Ascending aorta (tissue), 2 donors: ENCODE measurements at places on chromosomes 2 and 18. TPM values are rescaled to one million over a fixed set of nuclear protein-coding genes. Genes with fewer than 3 reads are reported as not detected.

The ARHGAP15 gene
- total RNA-seq = 1.4 TPM

The MALT1 gene
- total RNA-seq = 14.5 TPM

The MTCL1 gene
- 105 TPM for total RNA-seq

The KCNG2 gene
- not detected for total RNA-seq

The LYG2 gene
- not detected for total RNA-seq

The CYS1 gene
- total RNA-seq = 13.8 TPM

The DGKD gene
- total RNA-seq = 28.3 TPM

The GAREM2 gene
- 2.1 TPM for total RNA-seq

DNA sequence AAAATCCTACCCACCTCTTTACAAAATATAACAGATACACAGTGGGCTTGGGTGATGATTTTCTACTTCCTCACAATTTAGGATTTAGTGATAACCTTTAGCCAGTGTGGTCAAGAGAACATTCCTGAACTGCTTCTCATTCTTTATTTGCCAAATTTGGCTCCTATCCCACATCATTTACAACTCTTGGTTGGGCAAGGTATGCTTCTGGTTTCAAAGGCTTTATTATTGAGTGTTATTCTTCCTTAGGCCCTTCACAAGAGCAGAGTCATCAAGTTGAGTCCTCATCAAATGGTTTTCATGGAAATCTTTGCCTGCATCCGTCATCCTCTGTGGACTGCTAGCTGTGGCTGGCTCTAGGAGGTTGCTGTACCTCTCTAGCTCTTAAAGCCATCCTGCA is 472.0 kb upstream of the ETAA1 start:
- H3K4me1 ChIP-seq = no peaks in the 10 kb centered on the region
- no peaks in the 10 kb centered on the region for H3K27me3 ChIP-seq
- H3K36me3 ChIP-seq = no peaks in the 10 kb centered on the region
- no peak for DNase-seq

- peaks cover 3% of the 10 kb centered on the region for H3K4me1 ChIP-seq
- H3K27ac ChIP-seq = no peak overlapping the region
- no peaks in the 10 kb centered on the region for H3K36me3 ChIP-seq
- no peak for DNase-seq
Observed at GRCh38 chr2:236844711-236845110, 241.0 kb upstream of the COPS8 start.

DNA sequence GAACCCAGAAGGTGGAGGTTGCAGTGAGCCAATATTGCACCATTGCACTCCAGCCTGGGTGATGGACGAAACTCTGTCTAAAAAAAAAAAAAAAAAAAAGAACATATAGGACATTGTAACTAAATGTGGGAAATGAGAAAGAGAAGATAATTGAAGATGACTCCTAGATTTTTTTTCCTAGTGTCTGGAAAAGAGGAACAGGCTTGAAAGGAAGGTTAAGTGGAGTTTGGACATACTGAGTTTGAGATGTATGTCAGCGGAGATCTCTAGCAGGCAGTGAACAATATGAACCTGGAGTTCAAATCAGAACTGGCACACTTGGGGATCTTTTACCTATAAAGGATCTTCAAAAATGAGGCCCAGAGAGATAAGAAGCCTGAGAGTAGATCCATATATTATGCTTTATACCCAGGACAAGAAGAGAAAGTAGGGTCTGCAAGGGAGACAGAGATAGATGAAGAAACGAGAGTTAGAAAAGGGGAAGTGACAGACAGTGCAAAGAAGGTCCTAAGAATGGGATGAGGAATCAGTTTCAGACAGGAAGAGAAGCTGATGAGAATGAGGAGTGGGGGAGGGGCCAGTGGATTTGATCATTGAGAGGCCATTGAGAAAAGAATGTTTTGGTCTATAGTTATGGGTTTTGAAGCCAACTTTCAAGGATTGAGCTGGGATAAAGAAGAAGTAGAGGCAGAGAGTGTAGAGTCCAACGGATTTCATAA is 46.9 kb upstream of the CD28 start:
- no peak overlapping the region for H3K4me3 ChIP-seq
- no peaks in the 10 kb centered on the region for H3K36me3 ChIP-seq
- DNase-seq = no peak
- no peak overlapping the region for H3K27ac ChIP-seq

DNA sequence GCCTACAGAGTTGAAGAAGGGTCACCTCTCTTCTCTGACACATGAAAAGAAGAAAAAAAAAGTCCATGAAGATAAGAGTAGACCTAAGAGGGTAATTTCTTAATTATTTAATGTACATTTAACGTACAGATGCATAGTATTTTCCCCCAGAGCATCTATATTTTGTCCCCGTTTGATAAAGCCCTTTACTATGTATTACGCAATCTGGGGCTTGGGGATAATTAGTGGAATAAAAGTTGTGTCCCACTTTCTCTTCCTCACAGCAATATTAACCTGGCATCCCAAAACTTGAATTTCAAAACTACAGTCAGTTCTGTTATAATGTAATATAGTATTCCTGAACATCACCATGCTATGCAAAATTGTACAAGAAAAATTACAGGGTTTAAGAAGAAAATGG is 254.1 kb downstream of the SUCLG1 start:
- no peak overlapping the region for H3K4me3 ChIP-seq
- H3K27me3 ChIP-seq = no peaks in the 10 kb centered on the region
- H3K4me1 ChIP-seq = no peaks in the 10 kb centered on the region
- no peak for DNase-seq
- no peaks in the 10 kb centered on the region for H3K36me3 ChIP-seq

DNA sequence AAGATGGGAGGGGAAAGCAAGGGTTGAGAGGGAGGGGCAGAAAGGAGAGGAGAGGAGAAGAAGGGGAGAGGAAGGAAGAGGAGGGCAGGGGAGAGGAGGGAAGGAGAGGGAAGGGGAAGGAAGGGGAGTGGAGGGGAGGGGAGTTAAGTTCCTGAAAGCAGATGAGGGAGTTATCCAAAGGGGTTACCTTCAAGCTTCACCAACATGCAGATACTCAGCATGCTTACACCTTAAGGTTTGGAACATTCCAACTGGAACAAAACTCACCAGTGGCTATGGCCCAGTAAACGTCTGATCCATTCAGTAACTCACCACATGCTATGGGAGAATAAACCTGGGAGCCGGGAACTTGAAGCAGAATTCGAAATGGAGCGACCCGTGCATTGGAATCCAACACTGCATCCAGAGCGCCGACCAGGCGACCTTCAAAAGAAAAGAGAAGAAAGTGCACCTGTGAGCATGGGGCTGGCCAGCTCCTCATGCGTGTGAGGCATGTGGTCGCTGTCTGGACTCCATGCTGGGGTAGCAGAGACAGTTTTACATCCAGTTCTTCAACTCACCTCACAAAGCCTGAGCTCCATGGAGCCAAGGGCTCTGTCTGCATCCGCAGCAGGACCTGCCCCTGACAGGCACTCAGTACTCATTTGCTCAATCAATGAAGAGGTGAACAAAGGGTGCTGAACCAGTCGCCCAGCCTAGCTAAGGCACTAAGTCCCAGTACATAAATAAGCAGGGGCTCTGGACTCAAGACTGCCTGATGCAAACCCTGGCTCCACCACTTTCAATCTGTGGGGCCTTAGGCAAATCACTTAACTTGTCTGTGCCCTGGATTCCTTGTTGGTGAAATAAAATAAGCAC is 61.0 kb downstream of the TBC1D8 start:
- no peaks in the 10 kb centered on the region for H3K4me1 ChIP-seq
- no peak for DNase-seq
- H3K36me3 ChIP-seq = no peaks in the 10 kb centered on the region
- H3K4me3 ChIP-seq = no peak overlapping the region

GRCh38 chr2:174631009-174631981 is 33.7 kb upstream of the WIPF1 start:
- DNase-seq = no peak
- H3K36me3 ChIP-seq = no peaks in the 10 kb centered on the region
- no peaks in the 10 kb centered on the region for H3K27me3 ChIP-seq

DNA sequence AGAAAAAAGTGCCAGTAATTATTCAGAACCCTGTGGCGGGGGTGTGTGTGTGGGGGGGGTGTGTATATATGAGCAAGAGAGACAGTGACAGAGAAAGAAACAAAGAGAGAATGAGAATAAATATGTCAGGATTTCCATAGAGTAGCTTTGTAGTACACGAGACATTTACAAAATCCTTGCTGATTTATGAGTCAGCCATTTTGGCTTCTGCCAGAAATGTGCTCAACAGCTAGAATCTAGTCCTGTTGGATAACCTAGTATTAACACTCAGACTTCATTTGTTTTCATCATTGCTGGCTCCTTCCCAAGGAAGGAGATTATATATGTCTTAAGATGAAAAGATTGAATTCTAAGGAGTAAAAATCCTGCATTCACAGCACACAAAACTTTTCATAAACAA is 140.5 kb upstream of the HNRNPA3 start:
- H3K27me3 ChIP-seq = no peaks in the 10 kb centered on the region
- H3K4me3 ChIP-seq = no peak overlapping the region
- H3K4me1 ChIP-seq = no peaks in the 10 kb centered on the region
- H3K27ac ChIP-seq = no peak overlapping the region
- H3K36me3 ChIP-seq = no peaks in the 10 kb centered on the region

- H3K27me3 ChIP-seq = no peaks in the 10 kb centered on the region
- DNase-seq = no peak
- H3K4me1 ChIP-seq = no peaks in the 10 kb centered on the region
- H3K4me3 ChIP-seq = no peak overlapping the region
Observed at GRCh38 chr2:1081451-1082225, 131.0 kb downstream of the SNTG2 start.

GRCh38 chr2:16633621-16634430 is 31.8 kb downstream of the CYRIA start:
- DNase-seq = no peak
- H3K4me1 ChIP-seq = no peaks in the 10 kb centered on the region
- no peak overlapping the region for H3K27ac ChIP-seq
- no peaks in the 10 kb centered on the region for H3K27me3 ChIP-seq
- no peaks in the 10 kb centered on the region for H3K36me3 ChIP-seq
- no peak overlapping the region for H3K4me3 ChIP-seq

- H3K4me1 ChIP-seq = no peaks in the 10 kb centered on the region
- DNase-seq = no peak
- H3K27me3 ChIP-seq = no peaks in the 10 kb centered on the region
- no peak overlapping the region for H3K4me3 ChIP-seq
- H3K27ac ChIP-seq = no peak overlapping the region
Observed at GRCh38 chr18:22459491-22459890, 41.8 kb upstream of the CTAGE1 start.

GRCh38 chr2:25339211-25339674 is 2.5 kb downstream of the DNMT3A start:
- no peak overlapping the region for H3K4me3 ChIP-seq
- DNase-seq = no peak
- H3K27ac ChIP-seq = peak overlapping the region; percentile 79
- H3K4me1 ChIP-seq = peaks cover 19% of the 10 kb centered on the region
- H3K27me3 ChIP-seq = no peaks in the 10 kb centered on the region
- no peaks in the 10 kb centered on the region for H3K36me3 ChIP-seq

DNA sequence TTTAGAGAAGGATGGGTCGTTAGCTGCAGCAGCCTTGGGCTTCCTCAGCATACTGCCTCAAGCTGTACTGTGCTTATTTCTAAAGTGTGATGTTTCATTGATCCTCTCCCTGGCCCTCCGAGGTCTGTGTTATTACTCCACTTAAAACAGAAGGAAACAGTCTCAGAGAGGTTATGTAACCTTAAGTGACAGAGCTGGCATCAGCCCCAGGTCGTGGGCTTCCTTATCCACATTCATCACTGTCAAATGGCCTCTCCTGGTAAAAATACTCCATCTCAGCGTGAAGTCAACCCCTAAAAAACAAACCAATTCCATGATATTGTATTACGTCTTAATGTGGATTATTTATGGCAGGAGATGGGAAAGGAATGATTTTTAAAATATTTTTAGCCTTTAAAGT is 153.3 kb upstream of the NOSTRIN start:
- H3K4me3 ChIP-seq = no peak overlapping the region
- no peak overlapping the region for H3K27ac ChIP-seq
- DNase-seq = no peak
- H3K36me3 ChIP-seq = no peaks in the 10 kb centered on the region
- H3K4me1 ChIP-seq = no peaks in the 10 kb centered on the region

GRCh38 chr18:75478996-75479880 is 51.7 kb upstream of the SMIM21 start:
- H3K4me3 ChIP-seq = no peak overlapping the region
- no peaks in the 10 kb centered on the region for H3K36me3 ChIP-seq
- no peaks in the 10 kb centered on the region for H3K4me1 ChIP-seq
- H3K27me3 ChIP-seq = no peaks in the 10 kb centered on the region
- no peak overlapping the region for H3K27ac ChIP-seq
- DNase-seq = no peak

DNA sequence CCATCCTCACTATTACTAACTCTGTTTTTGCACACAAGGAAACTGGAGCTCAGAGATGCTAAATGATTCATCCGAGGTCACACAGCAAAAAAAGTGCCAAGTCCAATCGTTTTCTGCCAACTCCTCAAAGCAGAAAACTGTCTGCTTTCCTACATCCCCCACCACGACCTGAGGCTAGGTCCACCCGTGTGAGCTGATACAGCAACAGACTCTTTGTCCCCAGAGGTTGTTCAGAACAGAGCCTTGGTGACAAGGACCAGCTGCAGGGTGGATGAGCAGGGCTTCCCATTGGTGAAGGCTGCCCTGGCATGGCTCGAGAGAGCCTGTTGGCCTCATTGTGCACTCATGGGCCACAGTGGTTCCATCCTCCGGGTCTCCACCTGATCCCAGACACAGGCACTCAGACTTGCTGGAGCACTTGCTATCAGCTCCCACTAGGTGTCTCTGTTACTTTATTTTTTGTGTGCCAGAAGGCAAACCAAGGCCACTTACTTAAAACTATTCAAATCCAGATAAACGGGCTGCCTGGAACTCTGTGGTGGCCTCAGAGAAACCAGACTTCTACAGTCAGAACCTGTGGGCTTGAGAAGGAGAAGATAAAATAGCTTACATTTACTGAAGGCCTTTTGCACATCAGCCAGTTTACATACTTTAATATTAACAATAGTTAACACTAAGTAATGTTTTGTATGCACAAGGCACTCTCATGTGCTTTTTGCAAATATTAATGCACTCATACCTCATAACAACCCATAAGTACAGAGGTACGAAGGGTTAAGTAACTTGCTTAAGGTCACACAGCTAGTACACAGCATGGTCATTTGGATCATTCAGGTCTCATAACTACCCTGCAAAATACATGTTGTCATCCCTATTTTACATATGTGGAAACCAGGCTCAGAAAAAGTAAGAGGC is 62.9 kb upstream of the CTIF start:
- no peaks in the 10 kb centered on the region for H3K27me3 ChIP-seq
- H3K36me3 ChIP-seq = no peaks in the 10 kb centered on the region
- H3K4me3 ChIP-seq = no peak overlapping the region
- DNase-seq = peak; percentile 78
- no peak overlapping the region for H3K27ac ChIP-seq
- H3K4me1 ChIP-seq = no peaks in the 10 kb centered on the region
